ENCODE measurements at places on chromosomes 2 and 18.

- no peak for DNase-seq
These were observed 46.9 kb downstream of the TFCP2L1 start for GRCh38 chr2:121237980-121238665.

- DNase-seq = no peak
These were observed 670 bp downstream of the KCNIP3 start for GRCh38 chr2:95297639-95298395.

DNA sequence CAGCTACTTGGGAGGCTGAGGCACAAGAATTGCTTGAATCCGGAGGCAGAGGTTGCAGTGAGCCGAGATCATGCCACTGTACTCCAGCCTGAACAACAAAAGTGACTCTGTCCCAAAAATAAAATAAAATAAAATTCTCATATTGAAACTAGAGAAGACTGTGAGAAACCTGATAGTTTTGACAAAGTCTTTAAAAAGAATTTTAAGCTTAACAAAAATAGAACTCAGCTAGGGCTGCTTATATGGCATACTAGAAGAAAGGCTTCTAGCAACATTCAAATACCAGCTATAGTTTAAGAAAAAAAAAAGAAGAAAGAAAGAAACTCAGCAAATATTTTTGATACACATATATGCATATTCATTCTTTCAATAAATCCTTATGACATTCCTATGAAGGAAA is 13.6 kb downstream of the HADHA start:
- DNase-seq = no peak

DNA sequence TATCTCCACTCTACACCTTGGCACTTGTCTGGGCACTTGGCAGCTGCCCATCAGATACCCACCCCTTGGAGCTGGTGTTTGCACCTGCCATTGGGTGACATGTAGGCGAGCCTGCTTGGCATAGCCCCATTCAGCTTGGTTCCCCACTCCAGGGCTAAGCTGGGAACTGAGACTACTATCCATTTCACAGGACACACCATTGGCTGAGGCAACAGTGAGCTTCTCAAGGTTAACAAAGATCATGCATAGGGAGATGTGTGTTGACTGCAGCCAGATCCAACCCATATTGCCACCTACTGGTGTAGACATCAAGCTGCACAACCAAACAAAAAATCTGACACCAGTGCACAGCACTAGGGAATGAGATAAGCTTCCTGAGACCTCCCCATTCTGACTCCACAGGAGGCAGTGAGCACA is 1389.8 kb upstream of the TMEFF2 start:
- DNase-seq = no peak

GRCh38 chr18:79385708-79386341 is 9.9 kb upstream of the NFATC1 start:
- DNase-seq = no peak

DNA sequence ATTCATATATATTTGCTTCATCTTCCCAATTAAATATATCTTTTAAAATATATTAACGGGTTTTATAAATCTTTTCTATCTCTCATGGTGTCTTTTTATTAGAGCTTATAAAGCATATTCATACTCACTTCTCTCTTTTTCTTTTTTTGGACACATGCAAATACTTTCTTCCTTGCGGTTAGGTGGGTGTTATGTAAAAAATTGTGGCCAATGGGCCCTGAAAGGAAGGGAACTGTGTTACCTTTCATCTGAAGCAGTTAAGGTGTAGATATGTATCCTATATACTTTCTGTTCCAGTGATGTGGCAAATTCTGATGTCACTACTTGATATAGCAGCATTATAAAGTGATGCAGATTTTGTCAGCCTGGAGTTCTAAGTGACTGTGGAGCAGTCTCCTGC is 714.5 kb downstream of the PLCL1 start:
- DNase-seq = no peak

DNA sequence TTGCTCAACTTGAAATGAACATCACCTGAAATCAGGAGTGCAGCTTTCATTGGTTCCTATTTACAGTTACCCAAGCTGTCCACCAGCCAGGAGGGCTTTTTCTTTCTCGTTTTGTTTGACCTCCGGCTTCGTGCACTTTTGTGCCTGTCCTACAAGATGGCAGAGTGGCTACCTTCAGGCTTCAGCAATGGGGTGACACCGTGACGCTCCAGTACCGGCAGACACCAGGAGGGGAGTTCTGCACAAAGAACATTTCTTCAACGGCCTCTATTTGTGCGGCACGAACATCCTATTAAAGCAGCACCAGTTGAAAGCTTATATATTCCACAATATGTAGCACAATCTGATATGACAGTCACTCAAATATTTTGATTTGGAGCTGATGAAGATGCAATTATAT is 18.3 kb downstream of the RNASEH1 start:
- DNase-seq = no peak

DNA sequence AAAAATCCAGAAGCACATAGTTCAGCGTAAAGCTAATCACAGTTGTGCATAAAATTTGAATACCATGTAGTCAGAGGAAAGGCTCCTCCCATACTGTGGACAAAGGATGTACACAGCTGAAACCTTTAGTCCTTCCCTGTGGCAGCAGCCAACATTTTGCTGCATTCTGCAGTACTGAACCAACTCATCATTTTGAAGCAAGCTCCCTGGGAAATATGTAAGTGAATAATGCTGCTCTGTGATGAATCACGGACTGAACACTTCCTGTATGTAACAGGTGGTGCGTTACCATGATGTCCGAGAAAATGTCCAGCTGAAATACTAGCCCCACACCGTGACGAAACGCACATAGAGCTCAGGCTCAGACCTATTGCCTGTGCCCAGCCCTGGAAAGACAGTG is 421.1 kb upstream of the RAB12 start:
- DNase-seq = no peak

- DNase-seq = no peak
These were observed 1.8 kb downstream of the RETREG2 start for GRCh38 chr2:219179601-219180465.

DNA sequence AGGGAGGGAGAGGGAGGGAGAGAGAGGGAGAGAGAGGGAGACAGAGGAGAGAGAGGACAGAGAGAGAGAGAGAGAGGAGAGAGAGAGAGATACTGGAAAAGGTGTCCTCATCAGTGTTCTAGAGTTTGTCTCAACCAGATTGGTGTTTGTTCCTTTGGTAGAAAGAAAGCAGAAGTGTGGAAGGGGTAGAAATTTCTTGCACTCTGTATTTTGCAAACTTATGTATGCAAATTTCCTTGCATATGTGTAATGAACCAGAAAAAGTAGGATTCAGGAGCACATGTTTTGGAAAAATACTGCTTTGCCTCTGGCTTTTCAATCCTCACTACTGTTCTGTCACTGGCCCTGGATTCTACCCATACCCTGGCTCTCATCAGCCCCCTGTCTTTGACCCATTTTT is 1.1 kb upstream of the SP140 start:
- DNase-seq = no peak

GRCh38 chr2:157172866-157173578 is 84.5 kb upstream of the GALNT5 start:
- no peak for DNase-seq

- DNase-seq = no peak
These were observed 440.9 kb upstream of the UBE2E3 start for GRCh38 chr2:180539541-180539940.

- DNase-seq = no peak
These were observed 73.2 kb upstream of the GPC1 start for GRCh38 chr2:240362216-240362755.

- no peak for DNase-seq
These were observed 16.6 kb upstream of the TTL start for GRCh38 chr2:112465382-112465781.

GRCh38 chr2:25879133-25879730 is 945 bp upstream of the ASXL2 start:
- no peak for DNase-seq

DNA sequence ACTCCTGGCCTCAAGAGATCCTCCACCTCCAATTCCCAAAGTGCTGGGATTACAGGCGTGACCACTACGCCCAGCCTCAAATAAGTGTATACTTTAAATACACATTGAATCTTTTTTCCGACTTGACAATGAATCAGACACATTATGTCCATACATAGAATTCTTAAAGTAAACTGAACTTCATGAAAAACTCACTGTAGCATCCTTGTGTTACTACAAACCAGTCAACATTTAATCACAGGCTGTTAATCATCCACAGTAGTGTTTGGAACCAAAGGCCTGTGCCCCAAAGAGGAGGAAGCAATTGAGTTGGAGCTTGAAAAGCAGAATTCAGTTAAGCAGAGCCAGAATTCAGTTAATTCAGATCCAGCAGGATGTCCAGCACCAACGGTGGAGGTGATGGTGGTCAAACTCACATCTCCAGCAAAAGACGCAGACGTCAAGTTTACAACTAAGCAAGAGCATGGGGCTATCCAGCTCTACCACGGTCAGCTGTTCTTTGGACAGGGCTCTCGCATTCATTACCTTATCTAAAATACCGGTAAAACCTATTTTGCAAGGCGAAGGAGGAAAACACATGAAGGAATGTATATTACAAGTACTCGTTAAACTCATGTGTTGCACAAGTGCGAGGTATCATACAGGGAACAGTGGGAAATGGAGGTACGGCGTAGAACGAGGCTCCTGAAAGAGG is 1.2 kb downstream of the SLC39A6 start:
- DNase-seq = no peak

DNA sequence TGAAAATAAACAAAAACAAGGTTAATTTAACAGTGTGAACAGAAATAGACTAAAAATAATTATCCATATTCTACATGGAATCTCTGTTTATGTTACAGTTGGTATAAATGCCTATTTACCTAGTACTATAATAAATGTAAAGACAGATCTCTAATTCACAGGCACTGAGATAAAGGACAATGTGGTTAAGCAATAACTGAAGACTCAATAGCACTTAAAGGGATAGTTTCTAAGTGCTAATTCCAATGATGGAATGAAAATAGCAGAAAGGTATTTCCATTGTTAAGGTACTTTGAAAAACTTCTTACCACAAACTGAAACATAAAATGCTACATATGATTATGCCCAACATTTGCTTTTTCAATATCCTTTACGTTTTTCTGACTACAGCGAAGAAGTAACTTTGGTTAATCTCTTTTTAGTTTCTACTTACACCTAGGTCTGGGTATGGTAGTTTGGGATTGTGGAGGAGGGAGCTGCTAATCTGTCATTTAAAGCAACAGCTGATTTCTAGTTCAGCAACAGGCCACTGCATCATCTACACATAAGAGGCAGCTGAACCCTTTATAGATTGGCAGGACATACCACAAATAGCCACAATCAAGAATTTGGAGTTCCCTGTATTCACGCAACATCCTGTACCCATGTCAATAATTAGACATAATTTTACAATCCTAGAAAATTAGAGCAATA is 27.2 kb downstream of the MAP4K3 start:
- no peak for DNase-seq

GRCh38 chr2:7031547-7032245 is 114.5 kb downstream of the RNF144A start:
- peak; percentile 75 for DNase-seq

- DNase-seq = no peak
These were observed 84.5 kb upstream of the MCFD2 start for GRCh38 chr2:46999857-47000678.

GRCh38 chr18:43932140-43932539 is 654.9 kb upstream of the SYT4 start:
- no peak for DNase-seq

DNA sequence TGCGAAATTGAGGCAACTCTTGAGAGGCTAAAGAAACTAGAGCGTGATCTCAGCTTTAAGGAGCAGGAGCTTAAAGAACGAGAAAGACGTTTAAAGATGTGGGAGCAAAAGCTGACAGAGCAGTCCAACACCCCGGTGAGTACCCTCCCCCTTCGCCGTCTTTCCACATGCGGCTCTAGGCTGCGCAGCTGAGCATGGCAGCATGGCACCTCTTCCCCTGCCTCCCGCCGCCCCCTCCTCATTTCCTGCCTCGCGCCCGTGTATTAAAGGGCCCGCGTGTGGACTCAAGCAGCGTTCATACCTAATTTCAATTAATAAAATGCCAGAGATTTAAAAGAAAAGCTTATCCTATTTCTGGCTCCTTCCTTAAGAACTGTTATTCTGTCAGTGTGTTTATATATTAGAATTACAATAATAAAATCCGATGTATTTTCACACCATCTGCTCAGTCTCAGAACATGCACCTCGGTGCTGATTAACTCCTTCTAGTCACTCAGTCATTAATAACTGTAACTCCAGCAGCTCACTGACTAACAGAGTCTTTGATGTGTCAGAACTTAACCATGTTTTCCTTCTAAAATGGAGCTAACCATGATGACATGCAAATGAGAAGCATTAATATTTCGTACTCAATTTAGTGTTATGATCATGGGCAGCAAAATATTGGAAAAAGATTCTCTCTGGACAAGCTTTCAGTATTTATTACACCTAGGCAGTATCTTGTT is 137.4 kb upstream of the CDCA7 start:
- no peak for DNase-seq

DNA sequence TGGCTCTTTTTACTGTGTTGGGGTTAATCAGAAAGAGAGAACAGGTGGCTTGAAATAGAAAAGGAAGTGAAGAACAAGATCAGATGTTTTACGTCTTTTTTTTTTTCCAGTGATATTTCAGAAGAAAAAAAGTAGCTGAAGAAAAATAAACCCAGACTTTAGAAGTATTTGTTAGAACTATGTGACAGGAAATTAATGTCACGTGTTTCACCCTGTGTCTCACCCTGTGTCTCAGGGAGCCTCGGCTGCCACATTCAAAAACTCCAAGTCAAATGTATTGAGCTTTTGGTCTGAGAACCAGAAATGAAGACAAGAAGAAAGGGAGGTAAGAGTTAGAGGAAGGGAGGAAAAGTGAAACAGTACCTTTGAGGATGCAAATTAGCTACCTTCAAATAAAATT is 38.0 kb downstream of the AKAIN1 start:
- peak; percentile 13 for DNase-seq

- DNase-seq = no peak
These were observed 105.0 kb upstream of the CCDC150 start for GRCh38 chr2:196534495-196534894.

DNA sequence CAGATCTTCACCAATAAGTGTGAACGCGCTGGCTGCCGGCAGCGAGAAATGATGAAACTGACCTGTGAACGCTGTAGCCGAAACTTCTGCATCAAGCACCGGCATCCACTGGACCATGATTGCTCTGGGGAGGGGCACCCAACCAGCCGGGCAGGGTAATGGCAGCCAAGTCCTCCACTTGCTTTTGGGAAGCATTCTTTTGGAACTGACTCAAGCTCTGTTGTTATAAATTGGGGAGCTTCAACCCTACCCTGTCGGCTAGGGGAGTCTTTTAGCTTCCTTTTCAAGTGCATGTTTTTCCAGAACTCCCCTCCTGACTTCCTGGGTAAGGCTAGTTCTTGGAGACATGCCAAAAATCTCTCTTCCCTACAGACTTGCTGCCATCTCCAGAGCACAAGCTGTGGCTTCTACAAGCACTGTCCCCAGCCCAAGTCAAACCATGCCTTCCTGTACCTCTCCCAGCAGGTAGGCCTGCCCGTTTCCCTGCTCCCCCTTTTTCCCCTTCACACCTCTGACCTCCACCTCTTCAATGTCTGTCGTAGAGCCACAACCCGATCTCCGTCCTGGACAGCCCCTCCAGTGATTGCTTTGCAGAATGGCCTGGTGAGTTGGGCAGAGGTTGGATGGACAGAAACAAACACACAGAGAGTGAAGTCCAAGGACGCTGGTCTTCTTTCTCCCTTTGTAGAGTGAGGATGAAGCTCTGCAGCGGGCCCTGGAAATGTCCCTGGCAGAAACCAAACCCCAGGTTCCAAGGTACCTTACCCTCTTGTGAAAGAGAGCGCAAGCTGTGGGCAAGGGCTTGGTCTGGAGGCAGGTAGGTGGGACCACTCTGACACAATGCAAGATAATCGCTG is 1.5 kb downstream of the ZFAND2B start:
- no peak for DNase-seq

- DNase-seq = no peak
These were observed 11.1 kb upstream of the LIPG start for GRCh38 chr18:49550621-49551339.

Measured in CD4-positive, alpha-beta T cell treated with Interleukin-12 subunit alpha and Interleukin-12 subunit beta, for 1 hour (primary cell).